ENCODE measurements at places on chromosomes 13 and 19.

DNA sequence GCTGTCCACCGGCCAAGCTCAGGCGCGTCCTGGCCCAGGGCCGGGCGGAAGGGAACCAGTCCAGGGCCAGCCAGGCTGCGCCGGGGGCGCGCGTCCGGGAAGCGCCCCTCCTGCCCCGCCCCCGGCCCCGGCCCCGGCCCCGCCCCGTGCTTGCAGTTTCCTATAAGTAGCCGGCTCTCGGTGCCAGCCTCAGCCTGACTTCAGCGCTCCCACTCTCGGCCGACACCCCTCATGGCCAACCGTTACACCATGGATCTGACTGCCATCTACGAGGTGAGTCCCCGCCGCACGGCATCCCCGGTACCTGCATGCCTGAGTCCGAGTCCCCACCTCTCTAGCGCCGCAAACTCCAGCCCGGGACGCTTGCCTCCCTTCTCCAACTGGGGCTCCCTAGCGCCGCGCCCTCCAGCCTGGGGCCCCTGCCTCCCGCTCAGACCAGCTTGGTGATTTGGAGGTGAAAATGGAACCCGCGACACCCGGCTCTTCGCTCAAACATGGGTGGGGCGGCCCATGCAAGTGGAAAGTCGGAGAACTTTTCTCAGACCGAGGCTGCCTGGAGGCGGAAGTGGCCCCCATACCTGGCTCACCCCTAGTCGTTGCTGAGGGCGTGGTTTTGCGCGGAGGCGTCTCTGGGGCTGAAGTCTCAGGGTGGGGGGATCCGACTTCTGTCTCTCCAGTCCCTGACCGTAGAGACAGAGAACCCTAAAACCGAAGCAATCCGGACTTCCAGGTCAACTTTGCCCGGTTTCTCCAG lies at the start of gene ZFP36:
TSS of gene ZFP36 (plus strand) at position 192 of the 754 bp plus-strand sequence. CDS start at position 250, 58 bp downstream.
- peak; percentile 96 for DNase-seq

DNA sequence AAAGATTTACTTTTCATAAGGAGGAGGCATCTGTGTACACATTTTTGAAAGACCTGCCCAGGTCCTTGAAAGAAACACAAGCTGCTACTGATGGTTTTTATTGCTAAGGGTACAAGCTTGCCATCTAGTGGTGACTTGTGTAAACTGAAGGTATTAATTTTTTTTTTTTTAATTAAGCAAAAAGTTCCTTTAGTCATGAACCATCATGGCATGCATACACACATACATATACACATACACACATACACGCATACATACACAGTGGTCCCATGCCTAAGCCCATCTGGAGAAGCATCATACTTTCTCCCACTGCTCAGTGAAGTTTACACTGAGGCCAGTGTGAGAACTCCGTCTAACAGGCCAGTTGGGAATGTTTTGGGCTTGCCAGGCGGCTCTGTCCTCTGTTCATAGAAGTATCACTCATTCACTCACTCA lies 312.5 kb downstream of the DCLK1 start:
- DNase-seq, result no peak

DNA sequence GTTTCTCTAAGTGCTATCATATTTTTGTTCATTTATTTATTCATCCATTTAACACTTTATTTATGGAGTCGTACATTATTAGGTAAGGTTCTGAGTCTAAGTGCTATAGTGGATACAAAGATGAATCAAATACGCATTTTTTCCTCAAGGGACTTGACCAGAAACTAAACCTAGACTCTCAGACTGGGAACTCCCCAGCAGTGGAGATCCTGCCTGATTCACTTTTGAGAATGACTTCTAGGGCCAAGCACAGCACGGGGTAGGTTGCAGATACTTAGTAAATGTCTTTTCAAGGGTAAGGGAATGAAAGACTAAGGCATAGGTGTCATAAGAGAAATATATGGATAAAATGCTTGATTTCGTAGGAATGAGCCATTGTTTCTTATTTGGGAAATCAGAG lies 7.2 kb downstream of the DNAJC15 start:
- no peak for DNase-seq

GRCh38 chr13:90591260-90591926 lies 756.1 kb upstream of the MIR17HG start:
- DNase-seq, result no peak

DNA sequence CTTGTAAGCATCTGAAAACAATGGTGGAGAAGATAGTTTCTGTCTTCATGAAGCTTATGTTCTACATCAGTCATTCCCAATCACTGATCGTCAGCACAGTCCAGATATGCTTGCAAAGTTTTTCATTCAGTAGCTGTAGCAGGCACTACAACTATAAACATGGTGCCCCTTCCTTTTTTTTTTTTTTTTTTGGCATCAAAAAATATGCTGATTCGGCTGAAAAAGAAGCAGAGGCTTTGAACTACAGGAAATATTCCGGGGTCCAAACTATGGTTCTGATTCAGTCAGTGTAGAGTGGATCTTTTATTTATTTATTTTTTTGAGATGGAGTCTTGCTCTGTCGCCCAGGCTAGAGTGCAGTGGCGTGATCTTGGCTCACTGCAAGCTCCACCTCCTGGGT lies 414.4 kb downstream of the OLFM4 start:
- DNase-seq, result no peak

DNA sequence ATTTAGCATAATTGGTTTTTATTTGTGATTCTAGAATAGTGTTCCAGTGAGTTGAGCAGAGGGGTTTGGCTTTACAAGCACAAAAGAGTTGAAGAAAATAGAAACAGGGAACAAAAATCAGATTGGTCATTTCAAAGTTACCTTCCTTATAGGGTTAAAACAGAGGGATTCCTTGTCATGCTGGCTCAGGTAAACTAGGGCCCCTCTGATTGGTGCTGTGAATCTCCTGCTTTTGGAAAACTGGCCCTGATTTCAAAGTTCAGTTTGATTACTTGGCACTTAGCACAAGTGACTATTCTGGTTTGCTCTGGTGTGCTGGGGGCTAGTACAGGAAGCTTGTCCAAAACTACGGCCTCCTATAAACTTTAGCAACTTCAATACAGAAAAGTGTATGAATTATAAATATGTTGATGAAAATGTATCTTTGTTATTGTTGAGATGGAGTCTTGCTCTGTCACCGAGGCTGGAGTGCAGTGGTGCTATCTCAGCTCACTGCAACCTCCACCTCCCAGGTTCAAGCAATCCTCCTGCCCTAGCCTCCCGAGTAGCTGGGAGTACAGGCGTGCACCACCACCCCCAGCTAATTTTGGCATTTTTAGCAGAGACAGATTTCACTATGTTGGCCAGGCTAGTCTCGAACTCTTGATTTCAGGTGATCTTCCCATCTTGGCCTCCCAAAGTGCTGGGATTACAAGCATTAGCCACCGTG lies 1.9 kb upstream of the MRPS31 start:
- no peak for DNase-seq

GRCh38 chr13:26473571-26474230 lies 83.8 kb upstream of the WASF3 start:
- no peak for DNase-seq
